ENCODE measurements at places on chromosomes 12 and 14. TPM values are rescaled to one million over a fixed set of nuclear protein-coding genes. Genes with fewer than 3 reads are reported as not detected.

The PABPN1 gene
- total RNA-seq: 57.4 TPM

The GPR132 gene
- 1.9 TPM for total RNA-seq

The ITGA7 gene
- 194 TPM for total RNA-seq

The TDRD9 gene
- 0.68 TPM for total RNA-seq

DNA sequence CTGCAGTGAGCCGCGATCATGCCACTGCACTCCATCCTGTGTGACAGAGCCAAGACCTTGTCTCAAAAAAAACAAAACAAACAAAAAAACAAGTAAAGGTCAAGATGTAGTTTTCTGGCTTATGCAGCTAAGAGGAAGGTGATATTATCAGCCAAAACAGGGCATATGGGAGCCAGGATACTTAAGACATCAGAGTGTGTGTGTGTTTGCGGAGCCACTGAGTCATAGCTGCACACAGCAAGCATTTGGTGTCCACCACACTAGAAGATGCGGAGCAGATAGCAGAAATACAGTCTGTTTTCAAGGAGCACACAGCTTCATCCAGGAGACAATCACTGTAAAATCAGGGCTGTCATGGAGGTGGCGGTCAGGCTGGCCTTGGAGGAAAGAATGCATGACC, 72.6 kb upstream of the REP15 start:
- no peak overlapping the region for H3K4me3 ChIP-seq
- H3K27ac ChIP-seq: no peak overlapping the region
- H3K36me3 ChIP-seq: no peaks in the 10 kb centered on the region
- no peak for DNase-seq

DNA sequence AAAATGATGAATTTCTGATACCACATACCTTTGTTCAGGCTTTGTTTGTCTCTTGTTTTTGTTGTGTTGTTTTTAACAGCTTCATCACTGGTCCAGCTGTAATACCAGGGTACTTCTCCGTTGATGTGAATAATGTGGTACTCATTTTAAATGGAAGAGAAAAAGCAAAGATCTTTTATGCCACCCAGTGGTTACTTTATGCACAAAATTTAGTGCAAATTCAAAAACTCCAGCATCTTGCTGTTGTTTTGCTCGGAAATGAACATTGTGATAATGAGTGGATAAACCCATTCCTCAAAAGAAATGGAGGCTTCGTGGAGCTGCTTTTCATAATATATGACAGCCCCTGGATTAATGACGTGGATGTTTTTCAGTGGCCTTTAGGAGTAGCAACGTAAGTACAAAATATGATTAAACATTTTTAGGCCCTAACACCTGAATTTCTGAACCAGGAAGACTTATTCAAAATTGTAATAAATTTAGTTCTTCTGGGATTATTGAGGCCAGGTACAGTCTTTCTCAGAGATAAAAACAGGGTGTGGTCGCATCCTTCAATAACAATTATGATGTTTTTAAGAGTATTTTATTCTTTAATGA, 22.4 kb downstream of the RXYLT1 start:
- no peak overlapping the region for H3K4me3 ChIP-seq
- H3K27me3 ChIP-seq: no peaks in the 10 kb centered on the region

DNA sequence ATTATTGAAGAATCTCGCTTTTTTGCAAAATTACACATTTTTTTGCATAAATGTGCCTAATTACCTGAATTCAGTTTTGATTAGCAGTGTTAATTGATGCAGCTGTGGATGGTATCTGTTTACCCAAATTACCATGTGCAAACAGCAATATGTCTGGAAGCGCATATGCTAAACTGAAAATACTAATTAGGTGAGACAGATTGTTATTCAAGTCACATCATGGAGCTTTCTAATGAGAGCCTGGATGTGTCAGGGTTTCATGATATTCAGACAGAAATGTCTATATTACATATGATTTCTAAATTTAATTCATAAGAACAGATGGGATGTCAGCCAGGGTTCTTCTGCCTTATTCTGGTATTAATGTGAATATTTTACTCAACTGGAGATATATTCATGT, 74.9 kb downstream of the RMST start:
- no peaks in the 10 kb centered on the region for H3K27me3 ChIP-seq
- no peak for DNase-seq
- H3K27ac ChIP-seq: no peak overlapping the region
- H3K4me1 ChIP-seq: no peaks in the 10 kb centered on the region
- no peak overlapping the region for H3K4me3 ChIP-seq
- no peaks in the 10 kb centered on the region for H3K36me3 ChIP-seq

DNA sequence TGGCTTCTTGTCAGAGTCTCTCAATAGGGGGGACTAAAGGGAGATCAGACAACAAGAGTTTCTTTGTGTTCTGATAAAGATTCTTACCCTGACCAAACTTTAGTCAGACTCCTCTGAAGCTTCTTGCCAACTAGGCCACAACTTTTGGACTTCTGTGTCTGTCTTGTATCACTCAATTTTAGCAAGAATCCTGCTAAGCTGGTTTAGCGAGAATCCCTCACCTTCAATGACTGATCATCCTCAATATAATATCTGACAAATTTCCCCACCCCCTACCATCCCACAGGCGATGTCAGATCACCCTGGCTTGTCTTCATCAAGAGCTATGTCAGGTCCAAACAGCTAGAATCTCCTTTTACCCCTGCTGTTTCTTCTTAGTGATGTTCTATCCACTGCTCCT, 215.2 kb downstream of the RASSF9 start:
- no peak overlapping the region for H3K27ac ChIP-seq

GRCh38 chr12:105214148-105214547, 21.8 kb downstream of the APPL2 start:
- no peak for DNase-seq
- no peak overlapping the region for H3K27ac ChIP-seq
- H3K36me3 ChIP-seq: peaks cover 28% of the 10 kb centered on the region
- H3K4me3 ChIP-seq: no peak overlapping the region

DNA sequence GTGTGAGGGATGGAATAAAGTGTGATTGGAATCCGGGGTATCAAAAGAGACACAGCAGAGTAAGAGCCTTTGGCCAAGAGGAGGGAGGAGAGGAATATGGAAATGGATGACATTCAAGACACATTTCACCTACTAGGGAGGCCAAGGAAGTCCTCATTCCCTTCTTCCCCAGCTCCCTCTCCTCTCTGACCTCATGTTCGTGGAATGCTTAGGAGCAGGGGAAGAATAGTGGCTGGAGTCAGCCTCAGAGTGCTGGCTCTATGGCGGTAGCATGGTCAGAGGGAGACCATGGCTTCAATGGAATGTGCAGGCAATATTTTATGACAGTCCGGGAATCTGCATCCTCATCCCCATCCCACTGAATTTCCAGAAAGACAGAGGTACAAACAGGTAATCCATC, 196.6 kb downstream of the EGLN3 start:
- H3K36me3 ChIP-seq: no peaks in the 10 kb centered on the region
- no peaks in the 10 kb centered on the region for H3K4me1 ChIP-seq
- no peaks in the 10 kb centered on the region for H3K27me3 ChIP-seq
- no peak overlapping the region for H3K27ac ChIP-seq
- DNase-seq: no peak

DNA sequence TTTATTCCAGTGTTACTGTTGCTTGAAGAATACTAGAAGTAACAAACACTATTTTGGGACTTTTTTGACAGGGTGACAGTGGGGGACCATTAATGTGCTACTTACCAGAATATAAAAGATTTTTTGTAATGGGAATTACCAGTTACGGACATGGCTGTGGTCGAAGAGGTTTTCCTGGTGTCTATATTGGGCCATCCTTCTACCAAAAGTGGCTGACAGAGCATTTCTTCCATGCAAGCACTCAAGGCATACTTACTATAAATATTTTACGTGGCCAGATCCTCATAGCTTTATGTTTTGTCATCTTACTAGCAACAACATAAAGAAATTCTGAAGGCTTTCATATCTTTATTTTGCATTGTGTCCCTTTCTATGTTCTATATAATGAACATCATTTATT, 44.5 kb downstream of the TMPRSS12 start:
- no peak for DNase-seq
- H3K4me3 ChIP-seq: no peak overlapping the region
- no peak overlapping the region for H3K27ac ChIP-seq
- no peaks in the 10 kb centered on the region for H3K27me3 ChIP-seq

DNA sequence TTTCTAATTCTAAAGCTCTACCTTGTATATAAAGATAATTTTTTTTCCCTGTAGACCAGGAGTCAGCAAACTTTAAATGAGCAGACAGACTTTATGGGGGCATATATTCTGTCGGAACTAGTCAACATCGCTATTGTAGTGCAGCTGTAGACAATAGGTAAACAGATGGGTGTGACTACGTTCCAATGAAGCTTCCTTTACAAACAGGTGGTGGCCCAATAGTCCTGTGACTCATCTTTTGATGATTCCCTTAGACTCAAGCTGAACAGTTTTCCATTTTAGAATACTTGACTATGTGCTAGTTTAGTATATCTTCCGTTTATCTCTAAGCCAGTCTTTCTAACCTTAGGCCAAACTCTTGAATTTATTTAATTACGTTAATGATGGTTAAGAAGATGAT, 16.3 kb downstream of the MUCL1 start:
- no peaks in the 10 kb centered on the region for H3K36me3 ChIP-seq
- no peak overlapping the region for H3K4me3 ChIP-seq
- no peak overlapping the region for H3K27ac ChIP-seq
- no peaks in the 10 kb centered on the region for H3K4me1 ChIP-seq
- H3K27me3 ChIP-seq: no peaks in the 10 kb centered on the region

DNA sequence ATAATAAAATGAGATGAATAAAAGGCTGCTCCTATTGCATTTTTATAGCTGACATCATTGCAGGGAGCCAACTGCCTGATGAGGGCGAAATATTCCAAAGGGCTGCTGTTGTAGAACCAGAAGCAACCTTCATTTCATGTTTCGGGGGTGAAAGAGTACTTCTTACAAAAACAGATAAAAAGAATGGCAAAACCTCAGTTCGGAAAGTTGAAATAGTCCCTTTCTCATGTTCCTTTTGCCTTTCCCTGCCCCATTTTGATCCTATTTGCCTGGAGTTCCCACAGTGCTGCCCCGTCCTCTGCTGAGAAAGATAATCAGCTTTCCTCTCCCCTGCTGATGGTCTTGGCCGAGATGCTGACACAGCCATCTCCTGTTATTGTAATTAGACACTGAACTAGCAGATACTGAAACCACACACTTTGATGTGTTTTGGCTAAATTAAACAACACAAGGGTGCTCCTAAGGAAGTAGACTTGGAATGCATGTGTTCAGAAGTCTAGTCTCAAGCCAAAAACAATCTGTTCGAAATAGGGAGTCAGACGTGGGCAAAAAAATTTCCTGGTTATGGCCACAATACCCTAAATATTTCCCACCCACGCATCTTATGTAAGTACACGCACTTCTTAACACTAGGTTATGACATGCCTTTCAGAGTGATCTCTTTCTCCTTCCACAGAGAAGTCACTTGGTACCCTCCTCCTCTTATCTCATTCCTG, 117.2 kb downstream of the PPM1H start:
- H3K4me1 ChIP-seq: no peaks in the 10 kb centered on the region
- no peak overlapping the region for H3K4me3 ChIP-seq
- DNase-seq: no peak
- H3K36me3 ChIP-seq: no peaks in the 10 kb centered on the region
- no peak overlapping the region for H3K27ac ChIP-seq

- no peaks in the 10 kb centered on the region for H3K36me3 ChIP-seq
- H3K4me3 ChIP-seq: no peak overlapping the region
- peak; percentile 26 for DNase-seq
- H3K27ac ChIP-seq: no peak overlapping the region
- peaks cover 22% of the 10 kb centered on the region for H3K4me1 ChIP-seq
- H3K27me3 ChIP-seq: no peaks in the 10 kb centered on the region
Measured at GRCh38 chr12:57011438-57012424, 4.6 kb downstream of the TAC3 start.

- no peak overlapping the region for H3K27ac ChIP-seq
- H3K4me3 ChIP-seq: no peak overlapping the region
- H3K4me1 ChIP-seq: no peaks in the 10 kb centered on the region
- H3K27me3 ChIP-seq: no peaks in the 10 kb centered on the region
Measured at GRCh38 chr14:89089330-89089729, 264.9 kb downstream of the TTC8 start.

GRCh38 chr14:100020629-100021028, 44.6 kb upstream of the EVL start:
- DNase-seq: no peak
- peaks cover 35% of the 10 kb centered on the region for H3K4me1 ChIP-seq
- no peaks in the 10 kb centered on the region for H3K36me3 ChIP-seq

GRCh38 chr14:105333020-105333490, 18.5 kb downstream of the PACS2 start:
- H3K27me3 ChIP-seq: no peaks in the 10 kb centered on the region
- no peak overlapping the region for H3K27ac ChIP-seq
- no peaks in the 10 kb centered on the region for H3K36me3 ChIP-seq
- peaks cover 17% of the 10 kb centered on the region for H3K4me1 ChIP-seq

Measured in sigmoid colon (tissue), 7 donors.